Inflammatory macrophage (primary cell): ENCODE measurements at places on chromosomes 16 and 17.

GRCh38 chr16:556474-557173, 3.6 kb upstream of the PRR35 start:
- DNase-seq = no peak

GRCh38 chr17:71371809-71372208, 749.0 kb upstream of the SOX9 start:
- no peak for DNase-seq

DNA sequence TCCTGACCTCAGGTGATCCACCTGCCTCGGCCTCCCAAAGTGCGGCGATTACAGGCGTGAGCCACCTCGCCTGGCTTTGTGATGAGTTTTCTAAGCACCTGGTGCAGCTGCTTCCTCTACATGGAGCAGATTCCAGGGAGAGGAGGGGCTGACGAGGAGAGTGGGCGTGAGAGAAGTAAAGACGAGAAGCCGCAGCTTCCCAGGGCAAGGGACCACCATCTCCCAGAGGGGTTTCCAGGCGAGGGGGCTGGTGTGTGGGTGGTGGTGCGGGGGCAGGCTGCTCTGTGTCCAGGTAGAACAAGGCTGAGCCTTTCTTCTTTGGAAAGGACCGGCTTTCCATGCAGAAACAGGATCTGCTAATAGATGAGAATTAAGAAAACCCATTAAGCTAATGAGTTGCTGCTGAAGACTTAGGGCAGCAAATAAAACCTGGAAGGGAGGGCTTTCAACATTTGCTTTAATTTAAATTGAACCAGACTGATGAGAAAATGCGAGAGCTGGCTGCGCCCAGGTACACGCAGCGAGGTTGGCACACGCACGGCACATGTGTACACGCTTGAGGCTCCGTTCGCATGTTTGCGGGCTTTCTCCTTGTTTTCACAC, 236.7 kb downstream of the RBFOX3 start:
- no peak for DNase-seq

GRCh38 chr16:51374790-51375189, 223.7 kb upstream of the SALL1 start:
- no peak for DNase-seq

DNA sequence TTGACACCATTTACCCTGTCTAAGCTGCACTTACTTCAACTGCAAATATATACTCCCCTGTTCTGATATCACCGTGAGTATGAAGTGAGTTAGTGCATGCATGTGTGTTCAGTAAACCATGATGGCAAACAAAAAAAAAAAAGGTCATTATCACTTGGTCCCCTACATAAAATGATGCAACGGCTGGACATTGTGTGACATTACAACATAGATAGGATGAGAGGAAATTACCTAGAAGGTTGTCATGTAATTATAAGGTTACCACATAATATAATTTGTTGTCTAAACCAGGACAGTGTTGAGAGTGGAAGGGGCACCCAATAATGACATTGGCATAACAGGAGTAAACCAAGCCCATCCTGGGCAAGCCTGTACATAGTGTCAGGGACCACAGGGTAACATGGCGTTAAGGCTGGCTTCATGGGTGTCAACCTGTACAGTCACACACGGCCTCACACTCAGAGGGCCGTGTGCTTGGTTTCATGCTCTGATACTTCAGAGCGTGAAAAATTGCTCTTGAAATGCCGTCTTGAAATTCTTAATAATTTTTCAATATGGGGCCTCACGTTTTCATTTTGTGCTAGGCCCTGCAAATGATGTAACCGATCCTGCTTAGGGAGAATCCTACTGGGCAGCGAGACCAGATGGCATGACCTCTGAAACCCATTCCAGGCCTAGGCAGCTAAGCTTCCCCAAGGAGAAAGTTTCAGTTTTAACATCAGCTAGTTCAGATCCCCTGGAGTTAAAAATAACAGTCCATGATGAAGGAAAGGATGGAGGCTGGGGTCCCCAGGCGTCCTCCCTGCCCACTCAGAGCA, 106.1 kb downstream of the AXIN2 start:
- no peak for DNase-seq

- DNase-seq = no peak
Measured at GRCh38 chr17:6456321-6456720, 12.1 kb downstream of the PIMREG start.

- DNase-seq = no peak
Measured at GRCh38 chr16:31083556-31083955, 5.2 kb downstream of the PRSS53 start.

DNA sequence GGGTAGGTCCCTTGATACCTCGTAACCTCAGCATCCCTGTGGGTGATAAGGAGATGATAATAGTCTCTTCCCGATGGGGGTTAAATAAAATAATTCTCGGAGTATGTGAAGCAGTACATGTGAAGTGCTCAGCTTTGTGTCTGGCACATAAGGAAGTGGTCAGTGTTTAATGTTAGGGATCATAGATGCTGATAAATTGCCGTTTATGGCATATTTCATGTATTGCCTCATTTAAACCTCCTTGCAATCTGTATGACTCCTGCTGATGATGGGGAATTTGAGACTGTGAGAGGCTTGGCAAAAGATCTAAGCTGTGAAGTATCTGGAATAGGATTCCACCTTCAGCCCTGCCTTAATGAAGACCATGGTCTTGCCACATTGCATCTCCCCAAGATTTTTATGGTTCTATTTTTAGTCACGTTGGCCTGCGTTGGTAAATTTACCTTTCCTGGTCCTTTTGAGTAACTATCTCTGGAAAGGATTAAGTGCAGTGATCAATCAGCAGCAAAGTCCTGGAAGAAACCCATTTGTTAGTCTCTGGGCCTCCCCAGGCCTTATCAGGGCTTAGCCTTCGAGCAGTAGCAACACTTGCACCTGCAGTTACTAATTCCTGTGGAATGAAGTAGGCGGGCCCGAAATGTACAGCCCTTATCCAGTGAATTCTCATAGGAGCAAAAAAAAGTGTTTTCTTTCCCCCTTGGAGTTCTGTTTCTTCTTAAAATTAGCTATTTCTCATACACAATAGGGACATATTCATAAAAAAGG, 144.9 kb downstream of the WWOX start:
- DNase-seq = no peak

- DNase-seq = no peak
Measured at GRCh38 chr16:20291208-20292206, 35.8 kb downstream of the GP2 start.

GRCh38 chr17:65564793-65565192, 3.3 kb upstream of the AXIN2 start:
- DNase-seq = no peak

DNA sequence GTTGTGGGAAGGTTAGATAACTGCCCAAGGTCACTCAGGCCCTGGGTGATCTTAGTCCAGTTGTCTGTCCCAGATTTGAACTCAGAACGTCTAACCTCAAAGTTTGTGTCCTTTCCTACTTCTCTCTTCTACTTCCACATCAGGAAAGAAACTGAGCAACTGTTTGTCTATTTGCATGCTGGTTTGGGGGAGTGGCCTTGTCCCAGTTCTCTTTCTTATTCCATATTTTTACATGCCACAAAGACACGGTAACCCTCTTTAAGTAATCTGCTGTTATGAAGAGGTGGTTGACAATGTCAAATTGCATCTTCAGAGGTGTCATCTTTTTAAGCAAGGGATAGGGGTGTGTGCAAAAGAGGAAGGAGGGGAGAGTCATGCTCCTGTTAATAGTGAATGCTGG, 432.5 kb downstream of the HS3ST3B1 start:
- DNase-seq = peak; percentile 37

DNA sequence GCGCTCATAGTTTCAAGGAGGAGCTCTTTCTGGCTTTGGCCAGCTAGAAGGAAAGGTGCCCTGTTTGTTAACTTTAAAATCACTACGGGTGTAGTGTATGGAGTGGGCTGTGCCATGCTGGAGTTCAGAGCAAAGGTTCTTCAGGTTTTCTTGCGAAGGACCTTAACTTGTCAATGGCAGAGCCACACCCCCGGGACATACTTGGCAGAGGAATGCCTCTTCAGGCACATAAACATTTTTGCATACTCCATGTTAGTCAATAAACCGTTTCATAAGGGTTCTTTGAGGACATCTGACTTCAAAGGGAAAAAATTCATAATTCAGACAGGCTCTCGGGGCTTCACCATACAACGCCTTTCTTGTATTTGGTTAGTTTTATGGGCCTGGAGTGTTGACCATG, 113.0 kb upstream of the PLCG2 start:
- DNase-seq = no peak

- no peak for DNase-seq
Measured at GRCh38 chr16:84138824-84139627, 6.0 kb downstream of the HSDL1 start.

DNA sequence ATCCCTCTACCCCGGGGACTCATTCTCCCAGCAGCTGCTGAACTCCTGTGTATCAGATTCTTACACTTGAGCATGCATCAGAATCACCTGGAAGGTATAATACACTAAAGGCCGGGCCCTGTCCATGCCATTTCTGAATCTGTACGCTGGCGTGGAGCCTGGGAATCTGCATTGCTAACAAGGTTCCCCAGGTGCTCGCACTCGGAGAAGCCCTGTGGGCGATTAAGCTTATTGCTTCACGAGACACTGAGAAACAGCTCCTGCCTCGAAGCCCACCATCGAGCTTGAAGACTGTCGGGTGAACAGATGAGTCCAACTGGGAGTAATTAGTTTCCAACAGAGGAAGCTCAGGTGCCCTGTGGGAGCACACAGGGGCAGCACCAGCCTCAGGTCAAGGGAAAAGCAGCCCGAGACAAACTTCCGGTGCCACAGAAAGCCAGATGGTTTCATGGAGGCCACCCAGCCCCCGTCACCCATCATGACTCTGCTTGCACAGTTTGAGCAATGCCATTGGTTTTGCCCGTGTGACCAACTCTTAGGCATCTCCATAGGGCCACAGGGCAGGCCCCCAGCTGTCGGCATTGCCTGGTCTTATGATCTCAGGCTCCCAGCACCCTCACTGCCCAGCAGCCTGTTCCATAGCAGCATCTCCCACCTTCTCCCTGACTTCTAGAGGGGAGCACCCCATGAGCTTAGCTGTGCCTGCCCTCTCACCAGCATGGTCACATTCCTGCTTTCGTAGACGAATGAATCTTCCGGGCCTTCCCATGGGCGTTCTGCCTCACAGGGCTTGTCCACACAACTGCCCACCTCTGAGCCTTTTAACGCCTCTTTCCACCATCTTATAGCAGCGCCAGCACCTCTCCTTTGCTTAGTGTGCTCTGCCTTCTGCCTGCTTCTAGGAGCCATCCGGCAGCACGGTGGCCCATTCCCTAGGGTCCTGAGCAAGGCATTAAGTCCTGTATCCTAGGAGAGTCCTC, 10.9 kb downstream of the CTRB2 start:
- no peak for DNase-seq

DNA sequence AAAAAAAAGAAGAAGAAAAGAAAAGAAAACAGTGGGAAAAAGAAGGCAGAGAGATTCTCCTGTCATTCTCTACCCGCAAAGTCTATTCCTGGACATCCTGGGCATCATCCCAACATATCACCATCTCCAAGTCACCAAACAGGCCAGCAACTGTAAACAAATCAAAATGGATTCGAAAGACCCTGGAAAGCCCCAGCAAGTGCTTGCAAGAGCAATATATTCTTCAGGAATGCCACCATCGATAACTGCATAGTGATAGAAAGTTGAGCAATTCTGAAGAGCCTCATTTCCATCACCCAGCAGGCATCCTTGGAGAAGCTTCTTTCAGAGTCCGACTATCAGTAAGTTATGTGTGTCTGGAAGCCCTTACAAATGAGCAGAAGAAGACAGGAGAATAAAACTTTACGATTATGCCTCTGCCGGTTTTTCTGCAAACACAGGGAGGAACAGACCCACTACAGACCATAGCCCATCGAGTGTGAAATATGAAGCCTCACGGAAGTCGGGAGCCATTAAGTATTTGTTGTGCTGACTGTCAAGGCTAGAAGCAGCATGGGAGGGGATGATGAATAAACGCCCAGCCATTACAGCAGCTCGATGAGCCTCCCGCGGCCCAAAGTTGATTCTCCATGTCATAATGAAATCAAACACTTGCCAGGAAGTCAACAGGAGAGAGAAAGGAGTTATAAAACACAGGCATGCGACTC, 64.5 kb upstream of the SEC14L1 start:
- DNase-seq = no peak
